ENCODE measurements at places on chromosomes 12 and 14. TPM values are rescaled to one million over a fixed set of nuclear protein-coding genes. Genes with fewer than 3 reads are reported as not detected.

DNA sequence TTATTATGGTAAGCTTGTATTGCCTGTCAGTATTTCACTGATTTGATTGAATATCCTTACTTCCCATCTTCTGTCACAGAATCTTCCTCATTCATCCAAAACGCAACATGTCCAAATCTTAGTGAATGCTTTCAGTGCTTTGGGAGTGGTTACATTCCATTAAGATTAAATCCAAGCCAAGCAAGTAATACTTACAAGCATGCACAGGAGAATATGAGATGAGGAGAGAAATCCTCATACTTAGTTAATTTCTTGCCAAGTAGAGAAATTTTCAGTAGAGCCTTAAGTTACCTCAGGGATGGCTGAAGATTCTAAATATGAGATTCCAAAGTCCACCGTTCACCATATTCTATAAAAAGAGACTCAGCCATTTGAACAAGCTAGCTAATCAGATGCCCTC is 316.0 kb downstream of the RAD51B start:
- no peak for DNase-seq

Gene GNB3
- 0.85 TPM for total RNA-seq

Gene KERA
- not detected for total RNA-seq

GRCh38 chr14:52051871-52052270 is 17.0 kb downstream of the NID2 start:
- no peak for DNase-seq

Gene LRRC43
- not detected for total RNA-seq

DNA sequence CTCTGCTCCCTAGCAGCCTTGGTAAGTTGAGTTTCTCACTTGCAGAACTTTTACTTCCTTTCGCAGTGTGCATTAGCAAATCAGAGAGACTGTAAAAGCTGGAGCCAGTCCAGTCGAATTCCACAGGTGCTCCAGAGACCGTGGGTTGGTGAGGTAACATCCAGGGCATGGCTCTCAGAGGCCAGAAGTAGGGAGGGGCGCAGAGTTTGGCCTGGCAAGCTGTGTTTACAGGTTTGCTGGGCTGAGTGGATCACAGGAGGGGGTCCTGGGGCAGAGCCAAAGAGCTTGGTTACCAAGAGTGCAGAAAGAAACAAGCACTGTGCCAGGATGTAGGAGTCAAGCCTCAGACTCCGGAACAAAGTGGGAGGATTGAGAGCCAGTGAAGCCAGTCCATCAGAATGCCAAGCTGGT is 10.2 kb upstream of the BHLHE41 start:
- no peak for DNase-seq

- DNase-seq: no peak
Observed at GRCh38 chr14:94042433-94043091, 16.4 kb downstream of the OTUB2 start.

All from CD4-positive, alpha-beta T cell (primary cell).